ENCODE measurements at places on chromosomes 11 and 22.

DNA sequence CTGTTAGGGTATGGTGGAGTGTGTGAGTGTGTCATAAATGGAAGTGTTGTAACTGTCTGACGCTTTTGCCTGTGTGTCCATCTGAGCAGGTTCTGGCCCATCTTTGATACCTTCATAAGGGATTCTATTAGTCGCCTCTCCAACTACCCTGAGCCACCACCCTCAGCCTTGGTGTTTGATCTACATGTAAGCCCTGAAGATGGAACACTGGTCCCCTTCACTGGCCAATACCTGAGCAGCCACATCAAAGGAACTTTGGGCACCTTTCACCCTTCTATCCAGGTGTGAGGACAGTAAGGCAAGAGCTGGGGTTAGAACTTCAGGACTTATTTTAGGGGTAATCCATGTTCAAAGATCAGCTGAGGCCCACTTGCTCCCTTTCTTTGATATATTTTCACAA lies 51.0 kb downstream of the DNHD1 start:
- no peak for DNase-seq

GRCh38 chr11:44781655-44782054 lies 54.9 kb downstream of the TSPAN18 start:
- DNase-seq, result no peak

GRCh38 chr11:122344215-122344614 lies 228.2 kb upstream of the BLID start:
- no peak for DNase-seq

DNA sequence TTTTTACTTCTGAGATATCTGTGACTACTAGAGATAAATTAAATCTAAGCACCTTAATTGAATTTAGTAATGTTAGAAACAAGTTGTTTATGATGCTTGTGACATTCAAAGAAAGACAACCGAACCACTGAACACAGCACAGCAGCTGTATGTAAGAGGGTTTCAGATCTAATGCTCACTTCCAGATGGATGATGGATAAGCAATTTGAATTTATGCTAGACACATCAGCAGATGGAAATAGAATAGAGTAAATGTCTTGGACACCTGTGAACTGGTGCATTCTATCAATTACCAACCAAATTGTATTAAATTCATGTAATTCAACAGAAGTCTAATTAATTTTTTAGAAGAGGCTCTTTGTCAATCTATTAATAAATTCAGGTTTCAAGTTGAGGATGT lies 306.3 kb downstream of the CNTN5 start:
- DNase-seq, result no peak

DNA sequence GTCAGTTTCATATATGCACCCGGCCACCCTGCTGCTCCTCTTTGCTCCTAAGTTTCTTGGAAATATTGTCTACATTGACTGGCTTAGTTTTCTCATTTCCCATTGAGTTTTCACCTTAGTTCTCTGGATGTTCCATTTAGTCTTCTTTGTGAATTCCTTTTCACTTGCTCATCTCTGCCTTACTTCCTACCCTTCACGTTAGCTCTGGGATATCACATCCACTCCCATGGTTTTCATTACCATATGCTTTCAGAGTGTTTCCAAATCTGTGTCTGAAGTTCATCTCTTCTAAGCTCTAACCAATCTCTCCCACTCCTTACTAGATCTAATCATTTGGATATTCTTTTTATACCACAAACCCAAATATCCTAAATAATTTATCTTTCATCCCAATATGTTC lies 226.4 kb downstream of the FAM76B start:
- no peak for DNase-seq

DNA sequence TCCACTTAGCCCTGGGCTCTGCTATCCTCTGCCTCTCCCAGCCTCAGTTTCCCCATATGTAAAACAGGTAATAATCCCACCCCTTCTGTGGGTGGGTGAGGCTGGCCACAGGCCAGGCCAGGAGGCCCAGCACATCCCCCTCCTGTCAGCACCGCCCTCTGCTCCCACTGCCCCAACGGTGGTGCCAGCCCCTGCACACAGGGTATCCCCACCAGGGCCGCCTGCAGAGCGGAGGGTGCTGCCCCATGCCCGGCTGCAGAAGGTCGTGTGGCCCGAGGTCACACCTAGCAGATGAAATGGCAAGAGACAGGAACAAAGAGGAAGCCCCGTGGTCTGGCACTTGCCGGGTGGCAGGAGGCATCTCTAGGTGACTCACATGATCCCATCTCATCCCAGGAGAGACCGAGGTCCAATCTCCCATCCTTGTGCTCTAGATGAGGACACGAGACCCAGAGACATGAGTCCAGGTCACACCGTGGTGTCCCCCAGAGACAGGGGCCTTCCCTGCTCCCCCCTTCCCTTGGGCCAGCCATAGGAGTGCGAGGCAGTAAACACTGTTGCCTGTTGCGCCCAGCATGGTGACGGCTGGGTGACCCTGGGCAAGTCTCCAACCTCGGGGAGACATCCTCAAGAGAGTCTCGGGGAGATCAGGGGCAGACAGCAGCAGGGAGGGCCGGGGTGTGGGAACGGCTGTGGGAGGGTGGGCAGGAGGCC lies 27.2 kb upstream of the PPARA start:
- no peak for DNase-seq

DNA sequence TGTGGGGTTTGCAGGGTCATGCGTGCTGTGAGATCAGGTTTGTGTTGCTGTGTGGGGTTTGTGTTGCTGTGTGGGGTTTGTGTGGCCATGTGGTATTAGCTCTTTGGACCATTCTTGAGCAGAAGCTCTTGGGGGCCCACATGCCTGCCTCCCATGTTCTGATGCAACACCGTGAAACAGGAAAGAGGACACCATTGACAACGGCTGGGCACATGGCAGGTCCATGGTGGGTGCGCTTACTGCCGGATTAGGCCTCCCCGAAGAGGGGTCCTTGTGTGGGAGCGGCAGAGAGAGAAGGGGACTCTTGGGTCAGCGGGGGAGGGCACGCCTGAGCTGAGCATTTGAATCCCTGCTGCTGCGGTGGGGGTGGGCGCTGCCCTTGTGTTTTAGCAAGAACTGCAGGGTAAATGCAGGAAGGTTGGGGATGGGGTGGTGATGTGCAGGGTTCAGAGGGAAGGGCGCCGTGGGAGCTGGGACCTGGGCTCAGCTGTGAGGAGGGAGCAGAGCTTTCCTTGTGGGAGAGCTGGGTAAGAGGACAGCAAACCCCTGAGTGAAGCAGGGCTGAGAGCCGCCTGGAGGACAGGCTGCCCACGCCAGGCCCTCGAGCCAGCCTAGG lies 361.5 kb downstream of the TBC1D22A start:
- no peak for DNase-seq

DNA sequence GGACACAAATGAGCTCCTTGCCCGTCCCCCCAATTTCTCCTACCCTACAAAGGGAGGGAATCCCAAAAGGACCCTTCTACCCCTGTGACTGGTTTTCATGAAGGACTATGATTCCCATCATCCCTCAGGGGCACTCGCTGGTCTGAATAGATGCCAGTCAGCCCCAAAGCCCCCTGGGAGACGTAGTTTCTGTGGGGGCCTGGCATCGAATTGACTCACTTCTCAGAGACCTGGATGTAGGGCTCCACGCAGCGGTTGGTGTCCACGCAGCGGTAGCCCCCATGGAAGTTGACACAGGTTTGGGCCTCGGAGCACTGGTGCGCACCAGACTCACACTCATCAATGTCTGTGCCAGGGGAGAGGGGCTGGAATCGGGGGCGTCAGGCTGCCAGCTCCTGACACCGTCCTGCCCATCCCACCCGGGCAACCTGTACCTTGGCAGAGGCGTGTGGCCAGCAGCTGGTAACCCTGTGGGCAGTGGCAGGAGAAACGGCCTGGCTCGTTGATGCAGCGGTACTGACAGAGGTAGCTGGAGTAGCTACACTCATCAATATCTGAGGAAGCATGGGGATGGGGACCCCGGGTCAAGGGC lies 4.4 kb downstream of the EFEMP2 start:
- DNase-seq, result peak; percentile 45

GRCh38 chr22:19933341-19934241 lies 8.0 kb upstream of the COMT start:
- no peak for DNase-seq

DNA sequence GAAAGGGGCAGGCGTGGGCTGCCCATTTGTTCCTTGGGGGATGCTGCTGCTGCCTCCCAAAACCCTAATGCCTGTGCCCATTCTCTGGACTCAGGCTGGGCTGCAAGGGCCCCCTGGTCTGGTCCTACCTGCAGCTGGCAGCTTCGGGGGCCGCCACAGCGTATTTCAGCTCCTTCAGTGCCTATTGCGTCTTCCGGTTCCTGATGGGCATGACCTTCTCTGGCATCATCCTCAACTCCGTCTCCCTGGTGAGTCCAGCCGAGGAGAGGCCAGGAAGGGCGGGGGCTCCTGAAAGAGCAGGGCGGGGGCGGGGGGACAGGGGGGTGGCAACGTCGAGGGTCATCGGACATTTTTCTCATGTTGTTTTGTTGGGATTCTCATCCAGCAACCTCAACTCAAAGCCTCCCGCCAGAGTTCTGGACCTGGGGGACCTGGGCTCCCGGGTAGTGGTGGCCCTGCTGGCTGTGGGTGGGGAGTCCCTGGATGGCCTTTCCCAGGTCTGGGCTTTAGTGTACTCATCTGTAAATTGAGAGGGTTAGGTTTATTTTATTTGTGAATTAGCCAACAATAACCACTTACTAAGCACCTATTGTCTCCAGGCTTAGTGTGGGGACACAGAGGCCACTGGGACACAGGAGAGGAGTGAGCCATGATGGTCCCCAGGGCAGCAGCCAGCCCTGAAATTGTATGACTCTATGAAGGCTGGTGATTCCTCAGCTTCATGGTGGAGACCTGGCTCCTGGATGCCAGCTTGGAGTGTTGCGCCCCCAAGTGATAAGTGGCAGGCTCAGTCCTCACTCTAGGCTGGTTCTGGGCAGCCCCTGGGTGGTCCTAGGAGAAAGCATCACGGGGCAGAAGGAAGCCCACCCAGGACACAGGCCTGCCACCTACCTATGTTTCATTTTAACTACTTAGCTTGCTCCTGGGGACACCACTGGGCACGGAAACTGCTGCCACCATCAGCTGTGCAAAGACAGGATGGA lies 36.0 kb downstream of the CAPN1 start:
- DNase-seq, result peak; percentile 11

DNA sequence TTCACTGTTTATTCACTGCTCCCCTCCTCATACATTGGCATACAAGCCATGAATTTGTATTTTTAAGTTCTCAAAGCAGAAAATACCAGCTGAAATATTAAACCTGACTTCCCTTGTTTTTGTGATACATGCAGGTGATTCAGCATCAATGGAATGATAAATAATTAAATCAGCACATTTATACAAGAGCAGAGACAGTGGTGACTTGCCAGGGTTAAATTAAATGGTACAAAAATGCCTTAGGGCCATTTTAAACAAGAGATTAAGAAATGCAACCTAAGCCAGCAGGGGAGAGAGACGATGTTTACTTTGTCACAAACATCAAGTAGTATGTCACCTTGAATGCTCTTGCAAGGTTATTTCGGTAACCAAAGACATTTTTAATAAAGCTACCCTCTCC lies 95.9 kb upstream of the DDI1 start:
- DNase-seq, result no peak

GRCh38 chr11:102830001-102830727 lies 13.2 kb downstream of the MMP3 start:
- no peak for DNase-seq

DNA sequence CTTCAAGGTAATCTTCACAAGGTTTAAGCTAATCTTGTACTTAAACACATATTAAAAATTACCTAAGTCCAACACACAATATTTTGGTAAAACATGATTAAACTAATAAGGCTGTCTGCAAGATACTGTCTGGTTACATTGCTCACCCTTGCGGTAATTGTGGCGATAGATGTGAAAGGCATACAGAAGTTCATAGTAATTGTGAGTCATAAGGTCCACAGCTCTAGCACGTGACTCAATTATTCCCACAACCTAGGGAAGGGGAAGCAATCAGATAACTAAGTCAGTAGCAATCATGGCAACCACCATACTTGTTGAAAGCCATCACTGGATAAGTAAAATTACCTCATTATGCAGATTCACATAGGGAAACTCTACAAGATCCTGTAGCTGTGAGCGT lies 30.5 kb upstream of the FNBP4 start:
- no peak for DNase-seq

- DNase-seq, result no peak
Measured at GRCh38 chr11:1924646-1925372, 5.3 kb downstream of the TNNT3 start.

- DNase-seq, result no peak
Measured at GRCh38 chr11:83540112-83540675, 254.0 kb upstream of the CCDC90B start.

DNA sequence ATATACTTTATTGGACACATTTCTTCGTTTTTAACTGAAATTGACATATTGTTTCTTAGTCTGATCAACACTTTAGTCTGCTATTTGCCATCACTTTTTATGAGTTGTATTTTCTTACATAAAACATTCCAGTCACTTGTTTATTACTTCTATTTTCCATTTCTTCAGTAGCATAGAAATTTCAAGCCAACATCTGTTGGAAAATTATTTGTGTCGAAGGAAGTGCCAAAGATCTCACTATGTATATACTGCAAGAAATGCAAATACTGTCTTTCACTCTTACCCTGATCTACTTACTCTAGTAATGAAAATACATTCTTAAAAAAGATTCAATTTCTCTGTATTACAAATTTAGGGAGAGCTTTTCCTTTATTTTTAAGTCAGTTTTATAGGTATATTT lies 105.9 kb downstream of the SLC17A6 start:
- no peak for DNase-seq

DNA sequence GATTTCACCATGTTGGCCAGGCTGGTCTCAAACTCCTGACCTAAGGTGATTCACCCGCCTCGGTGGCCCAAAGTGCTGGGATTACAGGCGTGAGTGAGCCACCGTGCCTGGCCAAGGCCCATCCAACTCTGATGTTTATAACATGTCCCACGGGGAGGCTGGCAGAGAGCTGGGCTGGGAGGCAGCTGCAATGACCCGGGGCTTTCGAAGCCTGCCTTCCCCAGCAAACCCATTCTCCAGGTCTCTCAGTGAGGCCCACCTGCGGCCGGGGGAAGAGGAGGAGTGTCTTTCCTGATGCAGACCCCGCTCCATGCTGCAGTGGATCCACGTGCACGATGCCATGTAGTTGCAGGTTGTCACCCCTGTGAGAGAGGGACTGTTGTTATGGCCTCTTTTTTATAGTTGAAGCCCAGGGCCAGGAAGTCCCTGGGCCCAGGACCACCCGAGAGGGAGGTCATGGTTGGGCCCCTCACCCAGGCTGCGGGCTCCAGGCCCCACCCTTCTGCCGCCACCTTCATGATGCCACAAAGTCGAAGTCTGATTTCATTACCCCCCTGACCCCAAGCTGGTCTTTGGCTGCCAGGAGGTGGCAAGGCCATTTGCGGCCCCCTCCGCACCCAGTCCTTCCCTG lies 38.3 kb downstream of the KCNJ4 start:
- DNase-seq, result peak; percentile 22

GRCh38 chr11:62024936-62025486 lies 57.6 kb upstream of the FTH1 start:
- no peak for DNase-seq

- DNase-seq, result no peak
Measured at GRCh38 chr11:66467034-66467659, 442 bp downstream of the PELI3 start.

Measured in right forelimb (tissue), 1 donor.